ENCODE measurements at places on chromosomes 16 and 17.

DNA sequence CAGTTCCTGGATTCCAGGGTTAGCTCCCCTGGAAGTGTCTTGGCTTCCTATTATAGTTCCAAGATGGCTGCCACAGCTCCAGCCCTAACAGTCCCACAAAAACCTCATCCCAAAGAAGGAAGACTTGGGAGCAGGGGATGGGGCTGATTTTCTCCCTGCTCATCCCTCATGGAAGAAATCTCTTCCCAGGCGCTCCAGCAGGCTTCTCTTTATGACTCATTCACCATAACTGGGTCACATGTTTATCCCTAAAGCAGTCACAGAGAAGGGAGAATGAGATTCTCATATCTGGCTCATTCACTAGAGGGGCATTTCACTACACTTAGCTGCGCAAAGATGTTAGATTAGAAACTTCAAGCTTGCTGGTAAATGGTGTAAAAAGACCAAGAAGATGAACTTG is 206.5 kb upstream of the IRX3 start:
- no peak for DNase-seq

DNA sequence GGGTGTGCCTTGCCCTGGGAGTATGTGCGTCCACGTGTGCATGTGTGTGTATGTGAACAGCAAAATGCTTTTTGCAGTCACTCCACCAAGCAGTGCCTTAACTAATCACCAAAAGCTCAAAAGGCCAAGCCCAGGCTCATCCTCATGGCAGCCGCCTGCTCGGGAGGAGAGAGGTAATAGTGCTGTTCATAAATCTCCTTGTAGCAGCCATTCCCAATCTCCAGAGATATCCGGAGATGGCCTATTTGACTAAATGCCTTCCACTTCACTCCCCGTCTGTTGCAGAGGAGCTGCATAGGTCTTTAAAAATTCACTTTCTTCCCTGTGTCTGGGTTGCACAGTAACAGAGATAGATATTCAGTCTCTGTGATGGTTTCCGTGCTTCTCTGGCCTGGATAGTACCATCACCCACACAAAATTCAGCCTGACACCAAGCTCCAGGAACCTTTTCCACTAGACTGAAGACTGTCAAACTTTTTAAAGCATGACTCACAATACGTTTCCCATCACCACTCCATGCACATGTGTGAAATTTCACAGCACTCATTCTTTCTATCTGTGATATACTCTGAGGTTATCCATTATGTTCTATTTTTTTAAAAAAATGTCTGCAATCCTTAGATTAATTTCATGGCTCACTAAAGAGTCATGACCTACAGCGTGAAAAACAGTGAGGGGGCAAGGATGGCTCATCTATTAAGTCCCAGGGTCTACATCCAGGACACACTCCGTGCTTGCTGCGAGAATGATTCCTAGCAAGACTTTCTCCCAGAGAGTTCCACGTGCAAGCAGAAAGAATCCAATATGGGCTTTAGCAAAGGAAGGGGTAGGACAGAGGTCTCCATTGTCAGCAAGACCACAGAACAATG is 357.8 kb downstream of the GRIN2A start:
- no peak for DNase-seq

GRCh38 chr17:75130059-75130631 is 1.4 kb downstream of the NT5C start:
- no peak for DNase-seq

- DNase-seq = no peak
Observed at GRCh38 chr17:35238821-35239220, 4.1 kb upstream of the SLFN5 start.

- no peak for DNase-seq
Observed at GRCh38 chr17:81328978-81329926, 34.1 kb upstream of the SLC38A10 start.

DNA sequence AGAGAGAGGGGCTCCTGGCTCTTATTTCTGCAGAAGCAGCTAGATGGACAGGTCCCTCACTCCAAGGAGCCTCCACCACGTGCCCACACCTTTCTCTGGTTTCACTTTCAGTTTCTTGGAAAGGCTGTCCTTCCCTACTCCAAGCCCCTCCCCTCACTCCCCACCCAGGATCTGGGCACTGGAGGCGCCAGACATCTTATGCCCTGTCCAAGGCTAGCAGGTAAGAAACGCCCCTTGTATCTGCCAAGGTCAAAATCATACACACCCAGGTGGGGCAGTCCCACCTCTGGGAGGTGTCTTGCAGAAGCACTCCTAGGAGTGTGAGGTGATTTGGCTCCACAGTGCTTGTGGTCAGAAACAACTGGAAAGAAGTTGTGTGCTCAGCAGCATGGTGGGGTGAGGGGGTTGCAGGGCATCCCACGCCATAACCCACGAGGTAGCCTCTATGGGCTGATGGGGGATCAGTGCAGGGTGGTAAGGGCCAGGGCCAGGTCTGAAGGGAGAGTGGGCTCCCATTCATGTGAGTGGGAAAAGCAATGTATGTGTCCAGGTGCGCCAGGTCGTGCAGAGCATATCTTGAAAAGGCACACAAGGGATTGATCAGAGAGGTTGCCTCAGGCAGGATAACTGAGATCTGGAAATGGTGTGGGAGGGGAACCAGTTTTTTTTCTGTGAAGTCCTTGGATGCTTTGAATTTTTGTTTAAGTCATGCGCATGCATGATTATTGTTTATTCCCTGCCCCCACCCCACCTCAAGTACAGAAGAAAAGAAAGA is 31.8 kb upstream of the PRM1 start:
- DNase-seq = no peak

DNA sequence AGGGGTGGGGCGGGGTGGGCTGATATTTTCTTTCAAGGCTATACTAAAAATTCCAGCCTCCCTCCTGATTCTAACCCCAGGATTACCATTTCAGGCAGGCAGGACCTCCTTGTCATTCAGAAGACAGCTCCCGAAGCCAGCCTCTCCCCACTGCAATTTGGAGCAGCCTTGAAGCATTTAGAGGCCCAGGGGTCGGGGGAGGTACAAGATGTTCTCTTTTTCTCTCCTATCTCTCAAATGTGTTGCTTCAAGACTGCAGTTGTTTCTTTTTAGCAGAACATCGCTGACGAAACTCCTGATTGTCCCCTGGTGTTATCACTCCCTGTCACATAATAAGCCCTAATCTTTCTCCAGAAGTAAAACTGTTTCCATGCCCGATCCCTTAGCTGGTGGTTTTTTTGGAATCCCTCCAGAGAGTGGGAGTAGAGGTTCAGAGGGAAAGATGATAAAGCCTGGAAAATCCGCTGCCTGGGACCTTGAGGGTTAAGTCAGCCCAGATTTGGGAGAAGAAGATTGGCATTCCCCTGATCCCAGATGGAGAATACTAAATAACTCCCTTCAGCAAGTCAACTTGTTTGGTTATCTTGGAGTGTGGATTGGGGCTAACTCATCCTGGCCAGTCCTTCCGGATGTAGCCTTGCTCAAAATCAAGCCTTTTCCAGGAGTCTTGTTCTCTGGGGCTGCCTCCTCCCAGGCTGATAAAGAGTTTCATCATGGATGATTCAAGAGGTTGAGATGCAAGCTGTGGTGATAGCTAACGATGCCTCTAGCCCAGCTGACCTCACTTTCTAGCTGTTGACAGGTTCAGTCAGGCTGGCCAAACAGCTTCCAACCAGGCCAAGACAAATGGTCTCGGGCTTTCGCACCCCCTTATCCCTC is 71.3 kb downstream of the SOX9 start:
- DNase-seq = no peak

DNA sequence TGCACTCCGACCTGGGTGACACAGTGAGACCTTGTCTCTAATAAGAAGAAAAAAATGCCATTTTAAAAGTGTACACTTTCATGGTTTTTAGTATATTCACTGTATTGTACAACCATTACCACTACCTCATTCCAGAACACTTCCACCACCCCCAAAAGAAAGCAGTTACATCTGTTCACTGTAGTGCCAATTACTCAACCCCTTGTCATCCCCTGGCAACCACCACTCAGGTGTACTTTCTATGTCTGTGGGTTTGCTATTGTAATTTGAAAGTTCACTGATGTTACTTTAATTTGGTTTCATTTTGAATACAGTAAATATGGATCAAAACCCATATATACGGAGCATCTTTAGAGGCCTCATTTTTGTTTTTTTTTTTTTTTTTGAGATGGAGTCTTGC is 6.1 kb downstream of the ZG16 start:
- no peak for DNase-seq

- DNase-seq = no peak
Observed at GRCh38 chr16:60755907-60756306, 1280.3 kb downstream of the CDH8 start.

GRCh38 chr17:13425390-13425789 is 176.3 kb downstream of the HS3ST3A1 start:
- DNase-seq = no peak

- no peak for DNase-seq
Observed at GRCh38 chr17:7867881-7868329, 10.1 kb downstream of the CYB5D1 start.

- DNase-seq = no peak
Observed at GRCh38 chr17:16417896-16418684, 2.7 kb downstream of the TRPV2 start.

DNA sequence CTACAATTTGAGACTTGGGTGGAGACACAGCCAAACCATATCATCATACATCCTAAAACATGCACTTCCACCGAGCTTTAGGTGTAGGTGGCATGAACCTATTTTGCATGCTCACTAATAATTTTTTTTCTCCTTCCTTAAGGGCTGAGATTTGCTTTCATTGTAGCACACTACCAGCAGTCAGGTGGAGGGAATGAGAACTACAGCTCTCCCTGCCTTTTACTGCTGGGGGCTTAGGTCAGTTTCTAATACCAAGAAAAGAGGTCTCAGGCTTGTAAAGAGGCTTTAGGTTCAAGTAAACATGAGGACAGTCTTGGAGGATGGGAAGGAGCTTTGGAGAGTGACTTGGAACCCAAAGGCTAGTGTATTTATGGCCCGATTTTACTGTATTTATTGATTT is 22.0 kb downstream of the CFAP20 start:
- no peak for DNase-seq

DNA sequence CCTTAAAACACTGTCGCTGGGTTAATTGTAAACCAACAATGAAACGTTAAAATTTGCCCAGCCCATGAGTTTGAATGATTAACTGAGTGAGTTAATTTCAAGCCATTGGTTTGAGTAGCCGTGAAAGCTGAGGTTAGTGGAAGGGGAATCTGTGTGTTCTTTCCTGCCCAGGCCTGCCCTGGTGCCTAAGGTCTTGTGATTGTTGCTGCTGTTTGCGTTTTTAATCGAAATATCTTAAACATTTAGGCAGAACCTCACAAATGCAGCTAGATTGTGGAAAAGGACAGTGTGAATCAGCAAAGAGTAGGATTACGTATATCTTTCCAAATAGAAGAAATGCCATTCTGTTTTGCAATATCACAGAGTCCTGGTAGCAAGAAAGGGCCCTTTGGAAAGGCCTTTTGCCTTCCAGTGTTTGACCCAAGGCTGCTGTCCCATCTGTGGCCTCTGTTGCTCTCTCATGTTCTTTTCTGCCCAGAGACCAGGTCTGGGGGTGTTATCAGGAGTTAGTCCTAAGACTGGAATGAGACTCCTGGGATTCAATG is 113.8 kb downstream of the MSI2 start:
- no peak for DNase-seq

DNA sequence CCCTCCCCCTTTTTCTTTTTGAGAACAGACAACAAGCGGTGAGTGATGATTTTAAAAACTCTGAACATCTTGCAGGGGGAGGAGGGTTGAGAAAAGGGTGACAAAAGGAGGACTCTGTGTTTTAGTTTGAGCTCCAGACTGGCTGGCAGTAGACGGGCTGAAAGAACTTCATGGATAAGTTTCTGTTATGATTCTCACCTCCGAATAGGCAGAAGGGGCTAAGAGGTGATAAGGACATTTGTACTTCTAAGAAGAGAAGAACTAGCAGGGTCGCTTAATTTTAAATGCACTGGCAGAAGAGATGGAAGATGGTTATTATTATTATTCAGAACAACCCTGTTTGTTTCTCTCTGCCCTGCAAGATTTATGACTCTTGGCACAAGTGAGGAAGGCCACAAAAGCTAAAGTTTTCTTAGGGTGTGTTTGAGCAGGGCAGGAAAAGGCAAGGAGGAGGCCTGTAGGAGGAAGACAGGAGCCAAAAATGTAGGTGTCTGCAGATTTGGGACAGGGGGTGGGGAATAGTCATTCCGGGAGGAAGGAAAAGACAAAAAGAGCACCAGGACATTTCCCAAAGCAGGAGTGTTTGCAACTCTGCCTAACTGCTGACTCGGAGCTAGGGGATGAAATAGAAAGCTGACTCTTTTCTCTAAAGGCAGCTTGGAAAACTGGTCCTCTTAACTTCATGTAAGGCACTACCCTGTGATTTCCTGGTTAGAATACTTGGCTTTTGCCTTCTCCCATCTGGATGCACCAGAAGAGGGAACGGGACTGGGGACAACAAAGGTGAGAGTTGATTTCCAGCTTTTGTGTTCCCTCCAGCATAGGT is 11.9 kb upstream of the HOXB2 start:
- DNase-seq = no peak

- DNase-seq = no peak
Observed at GRCh38 chr16:89785523-89786155, 30.8 kb downstream of the FANCA start.

GRCh38 chr16:53489755-53490154 is 13.3 kb downstream of the AKTIP start:
- DNase-seq = no peak

GRCh38 chr17:70437656-70438055 is 268.3 kb downstream of the KCNJ2 start:
- no peak for DNase-seq

DNA sequence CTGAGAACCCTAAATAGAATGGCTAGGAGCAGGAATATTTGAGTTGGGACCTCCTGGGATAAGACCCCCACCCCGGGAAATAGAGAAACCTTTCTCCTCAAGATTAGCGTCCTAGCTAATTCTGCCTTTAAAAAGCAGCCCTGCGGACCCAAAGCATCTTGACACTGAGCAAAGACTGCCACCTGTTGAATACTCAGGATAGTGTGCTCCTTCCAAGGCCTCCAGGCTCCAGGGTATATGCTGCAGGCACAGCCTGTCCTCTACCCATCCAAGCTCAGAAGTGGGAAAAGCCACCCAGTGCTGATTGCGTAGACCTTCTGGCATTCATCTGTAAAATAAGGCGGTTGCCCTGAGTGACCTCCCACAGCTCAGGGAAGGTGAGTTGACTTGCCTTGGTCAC is 456.2 kb upstream of the DYNLRB2 start:
- no peak for DNase-seq

All from stimulated activated CD4-positive, alpha-beta T cell treated with anti-CD3 and anti-CD28 coated beads, Interleukin-15, amount 100 ng/mL, for 1 hour (primary cell).